ENCODE measurements at places on chromosomes 4 and X. TPM values are rescaled to one million over a fixed set of nuclear protein-coding genes. Genes with fewer than 3 reads are reported as not detected.

DNA sequence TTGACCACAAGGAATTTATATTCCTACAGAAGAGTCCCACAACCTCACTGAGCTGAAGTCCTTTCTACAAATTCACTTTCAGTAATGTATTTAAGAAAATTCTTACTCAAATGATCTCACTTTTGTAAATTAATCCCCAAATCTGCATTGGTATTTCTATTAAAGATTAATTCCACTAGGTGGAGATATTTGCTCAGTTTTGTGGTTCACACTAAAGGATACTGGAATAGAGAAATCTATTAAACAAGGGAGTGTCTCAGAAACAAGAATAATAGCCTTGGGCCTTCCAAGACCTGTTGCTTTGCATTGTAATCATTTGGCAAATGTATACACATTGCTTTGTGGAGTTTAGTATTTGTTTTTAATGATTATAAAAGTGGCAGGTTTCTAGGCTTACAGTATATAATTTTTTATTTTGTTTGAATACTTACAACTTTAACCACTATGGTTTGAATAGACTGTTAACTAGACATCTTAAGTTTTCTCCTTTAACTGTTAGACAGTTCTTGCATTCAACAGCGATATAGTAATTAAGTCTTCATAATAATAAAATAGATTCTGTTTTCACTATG, 25.9 kb downstream of the CFAP299 start:
- DNase-seq, result peak; percentile 8

- DNase-seq, result no peak
Observed at GRCh38 chr4:120317713-120318112, 251.1 kb upstream of the MAD2L1 start.

DNA sequence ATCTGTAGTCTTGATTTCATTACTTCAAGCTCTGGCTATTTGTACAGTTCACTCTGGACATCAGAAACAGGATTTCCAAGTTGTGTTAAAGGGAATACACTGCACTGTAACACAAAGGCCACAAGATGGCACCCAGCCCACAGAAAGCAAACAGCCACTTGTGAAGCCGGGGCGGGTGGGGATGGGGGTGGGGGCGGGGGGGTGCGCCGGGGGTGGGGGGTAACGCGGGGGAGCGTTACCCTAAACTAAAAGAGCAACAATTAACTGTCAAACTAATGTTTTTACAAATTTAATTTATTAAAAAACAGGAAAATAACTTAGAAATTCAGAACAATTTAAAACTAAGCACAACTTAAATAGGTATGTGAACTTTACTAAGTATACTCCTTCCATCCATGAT, 27.3 kb downstream of the PRDX4 start:
- DNase-seq, result peak; percentile 21

The SPANXB1 gene
- total RNA-seq, result not detected

The USP51 gene
- not detected for total RNA-seq

The RAI2 gene
- total RNA-seq, result not detected

Measured in HCT116 (cell line).